ENCODE measurements at places on chromosomes 6 and 20. TPM values are rescaled to one million over a fixed set of nuclear protein-coding genes. Genes with fewer than 3 reads are reported as not detected.

Gene HLA-C
- total RNA-seq: 804 TPM

Gene EDN3
- not detected for total RNA-seq

Gene TNNC2
- not detected for total RNA-seq

Gene OXT
- total RNA-seq: not detected

Gene PRR18
- total RNA-seq: not detected

Gene PPIL4
- 19.2 TPM for total RNA-seq

Gene OPRM1
- not detected for total RNA-seq

Gene VPS16
- total RNA-seq: 26.3 TPM

Gene REPS1
- total RNA-seq: 19.7 TPM

Gene OR2B2
- not detected for total RNA-seq

Gene ANKEF1
- total RNA-seq: 4.4 TPM

Gene ABHD16A
- total RNA-seq: 28.0 TPM

Gene COL9A3
- total RNA-seq: not detected

Gene SAMD3
- not detected for total RNA-seq

Gene POLR3F
- total RNA-seq: 14.4 TPM

Gene RAD21L1
- not detected for total RNA-seq

Gene NRSN1
- not detected for total RNA-seq

Gene KPNA5
- total RNA-seq: 2.6 TPM

Gene SMOC2
- total RNA-seq: 0.66 TPM

Gene SYTL3
- total RNA-seq: 1.0 TPM

Gene PDYN
- total RNA-seq: not detected

Gene COL11A2
- total RNA-seq: 0.10 TPM

Gene TTK
- total RNA-seq: 32.3 TPM

Gene TXLNB
- 0.18 TPM for total RNA-seq

Gene CLDN20
- not detected for total RNA-seq

Gene MLIP
- not detected for total RNA-seq

Gene CGA
- total RNA-seq: not detected

Gene SYCP2L
- 1.5 TPM for total RNA-seq

Gene SNAI1
- total RNA-seq: 10.5 TPM

Gene SLC22A1
- total RNA-seq: not detected

Gene PRL
- not detected for total RNA-seq

Gene NFATC2
- total RNA-seq: 0.23 TPM

Gene TOMM6
- 348 TPM for total RNA-seq

Gene CEP250
- 15.3 TPM for total RNA-seq

Gene AKAP7
- total RNA-seq: 2.9 TPM

Gene SCRT2
- not detected for total RNA-seq

Gene TGM3
- total RNA-seq: not detected

Gene LIN28B
- total RNA-seq: not detected

Gene PROKR2
- total RNA-seq: not detected

Gene IGF2R
- 19.8 TPM for total RNA-seq

Gene PRSS16
- 3.4 TPM for total RNA-seq

Gene NRSN2
- total RNA-seq: 69.6 TPM

Gene SLC32A1
- not detected for total RNA-seq

Gene FOXF2
- 21.5 TPM for total RNA-seq

Gene UBE2V1
- total RNA-seq: 81.7 TPM

Gene CD24
- total RNA-seq: 276 TPM

Gene CRISP2
- total RNA-seq: 0.23 TPM

Gene ADGRF5
- total RNA-seq: not detected

Gene METTL24
- not detected for total RNA-seq

Measured in H4 (cell line).